HT1080 (cell line): ENCODE measurements at places on chromosomes 2 and 18. TPM values are rescaled to one million over a fixed set of nuclear protein-coding genes. Genes with fewer than 3 reads are reported as not detected.

HOXD8 gene
- total RNA-seq, result 8.9 and 9.5 TPM in 2 replicates

TEX44 gene
- not detected in 2 replicates for total RNA-seq

FMNL2 gene
- 40.1 and 42.6 TPM in 2 replicates for total RNA-seq

FBXO11 gene
- total RNA-seq, result 12.8 and 27.4 TPM in 2 replicates

APLF gene
- 0.53 and 0.58 TPM in 2 replicates for total RNA-seq

RNF144A gene
- total RNA-seq, result 30.0 and 30.3 TPM in 2 replicates

GTF2A1L gene
- not detected in 2 replicates for total RNA-seq

DNA sequence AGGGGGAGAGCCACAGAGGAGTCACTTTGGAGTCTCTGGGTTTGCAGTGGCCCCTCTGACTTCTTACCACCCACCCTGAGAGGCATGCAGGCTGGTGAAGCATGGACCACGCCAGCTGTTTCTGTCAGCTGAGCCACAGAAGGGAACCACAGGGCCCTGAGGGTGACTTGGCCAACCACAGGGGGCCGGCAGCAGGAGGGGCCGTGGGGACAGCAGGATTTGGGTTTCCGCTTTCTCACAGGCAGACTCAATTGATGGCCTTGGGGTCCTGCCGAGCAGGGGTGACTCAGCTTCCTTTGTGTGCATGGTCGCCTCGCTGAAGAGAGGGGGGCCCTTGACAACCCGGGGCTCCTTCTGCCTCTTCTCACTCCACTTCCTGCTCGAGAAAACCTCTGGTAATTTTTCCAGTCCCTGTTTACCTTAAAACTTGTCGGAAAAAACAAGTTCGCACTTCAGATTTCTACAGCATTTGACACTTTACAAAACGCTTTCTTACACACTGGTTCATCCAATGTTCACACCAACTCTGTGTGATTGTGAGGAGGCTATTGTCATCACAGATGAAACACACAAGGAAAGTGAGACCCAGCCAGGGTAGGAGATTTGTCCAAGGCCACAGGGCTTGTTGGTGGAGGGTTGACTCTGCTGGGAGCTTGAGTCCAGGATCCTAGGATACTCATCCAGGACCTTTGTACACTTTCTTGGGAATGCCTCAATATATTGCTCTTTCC is 311.2 kb downstream of the LPIN1 start:
- peak; percentile 91 for DNase-seq

GRCh38 chr18:8264861-8265411 is 344.3 kb upstream of the RAB12 start:
- DNase-seq, result no peak

DNA sequence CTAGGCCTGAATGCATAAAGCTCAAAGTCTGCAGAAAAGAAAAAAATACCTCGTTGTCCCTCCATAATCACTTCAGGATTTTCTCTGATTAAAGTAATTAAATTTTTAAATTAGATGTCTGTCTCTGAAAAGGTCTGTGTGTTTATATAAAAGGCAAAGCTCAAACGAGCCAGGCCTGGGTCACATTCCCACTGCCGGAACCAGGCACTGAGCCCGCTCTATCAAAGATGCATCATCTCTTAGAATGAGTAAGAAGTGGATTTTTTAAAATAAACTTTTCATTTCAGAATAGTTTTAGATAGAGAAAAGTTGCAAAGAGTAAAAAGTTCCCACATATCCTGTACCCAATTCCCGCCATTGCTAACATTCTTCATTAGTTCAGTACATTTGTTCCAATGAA is 202.1 kb upstream of the KYNU start:
- no peak for DNase-seq

- no peak for DNase-seq
Measured at GRCh38 chr2:236882930-236883329, 202.8 kb upstream of the COPS8 start.

- DNase-seq, result no peak
Measured at GRCh38 chr18:1998121-1998520, 573.2 kb downstream of the METTL4 start.

GRCh38 chr18:54924948-54925347 is 34.3 kb downstream of the CCDC68 start:
- DNase-seq, result peak; percentile 52
